ENCODE measurements at places on chromosomes 7 and 10. TPM values are rescaled to one million over a fixed set of nuclear protein-coding genes. Genes with fewer than 3 reads are reported as not detected.

DNA sequence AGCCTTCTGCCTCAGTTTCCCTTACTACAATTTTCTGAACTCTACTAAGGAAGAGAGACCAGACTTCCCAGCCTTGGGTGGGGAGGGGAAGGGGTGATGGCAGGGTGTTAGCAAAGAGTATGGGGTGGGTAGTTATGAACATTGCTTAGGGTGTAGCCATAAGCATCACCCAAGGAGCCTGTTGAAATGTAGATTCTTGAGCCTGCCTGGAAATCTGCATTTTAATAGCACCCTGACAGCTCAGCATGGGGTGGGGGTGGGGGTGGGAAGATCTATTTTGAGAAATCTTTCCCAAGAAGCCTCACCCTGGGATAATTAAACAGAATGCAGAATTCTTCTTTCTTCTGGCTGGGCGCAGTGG is 164.8 kb downstream of the NRF1 start:
- no peak for DNase-seq

- DNase-seq: no peak
Measured at GRCh38 chr10:90738885-90739284, 119.0 kb downstream of the HTR7 start.

DNA sequence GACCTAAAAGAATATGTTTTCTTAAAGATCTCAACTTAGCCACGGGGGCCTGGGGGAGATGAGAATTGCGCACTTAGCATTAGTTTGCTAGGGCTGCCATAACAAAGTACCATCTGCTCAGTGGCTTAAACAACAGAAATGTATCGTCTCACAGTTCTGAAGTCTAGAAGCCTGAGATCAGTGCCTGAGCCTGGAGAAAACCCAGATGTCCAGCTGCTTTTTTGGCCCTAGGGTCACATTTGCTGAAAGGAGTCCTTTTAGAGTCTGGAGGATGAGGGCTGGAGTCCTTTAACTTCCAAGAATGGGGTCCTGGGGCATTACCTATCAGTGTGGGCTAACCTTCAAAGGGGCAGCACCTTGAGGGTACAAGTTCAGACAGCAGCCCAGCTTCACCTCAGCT is 48.2 kb downstream of the SMURF1 start:
- DNase-seq: no peak

GRCh38 chr7:116018731-116019130 is 11.8 kb downstream of the TFEC start:
- DNase-seq: no peak

GNAT3 gene
- total RNA-seq: not detected

ENTPD7 gene
- total RNA-seq: 0.26 TPM
